Activated naive CD8-positive, alpha-beta T cell treated with anti-CD3 and anti-CD28 coated beads, Interleukin-2, amount 50 U/mL, for 24 hours (primary cell): ENCODE measurements at places on chromosomes 4 and X.

DNA sequence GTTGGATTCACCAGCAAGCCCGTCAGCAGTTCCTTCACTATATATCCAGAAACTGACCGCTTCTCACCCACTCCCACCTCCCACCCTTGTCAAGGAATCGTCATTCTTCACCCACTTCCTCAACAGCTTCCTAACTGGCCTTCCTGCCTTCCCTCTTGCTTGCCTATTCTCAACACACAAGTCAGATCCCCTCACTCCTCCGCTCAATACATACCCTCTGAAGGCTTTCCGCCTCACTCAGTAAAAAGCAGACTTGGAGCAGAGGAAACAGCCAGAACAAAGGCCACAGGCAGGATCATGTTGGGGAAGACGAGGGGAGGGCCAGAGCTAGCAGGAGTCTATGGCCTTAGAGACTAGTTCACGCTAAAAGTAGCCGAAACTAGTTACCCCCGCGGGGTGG lies 23.7 kb downstream of the RWDD4 start:
- no peak for DNase-seq

DNA sequence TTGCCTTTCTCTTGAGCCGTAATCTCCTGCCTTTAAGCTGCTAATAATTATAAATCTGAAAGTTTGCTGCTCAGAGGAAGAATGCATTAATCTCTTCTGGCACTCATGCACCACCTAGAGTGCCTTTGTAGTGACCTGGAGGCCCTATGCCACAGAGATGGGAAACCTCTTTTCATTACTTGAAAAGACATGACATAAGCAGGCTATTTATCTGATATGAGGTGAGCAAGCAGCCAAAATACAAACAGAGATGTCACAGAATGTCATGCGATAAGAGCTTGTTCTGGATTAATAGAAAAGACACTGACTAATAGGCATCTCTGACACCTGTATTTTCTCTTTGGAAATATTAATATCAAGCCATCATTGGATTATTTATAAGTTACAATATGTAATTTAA lies 42.3 kb downstream of the GABRB1 start:
- DNase-seq = no peak

GRCh38 chr4:127410644-127411043 lies 222.1 kb upstream of the INTU start:
- no peak for DNase-seq

- no peak for DNase-seq
Observed at GRCh38 chrX:68570598-68570997, 71.7 kb downstream of the YIPF6 start.

- DNase-seq = no peak
Observed at GRCh38 chr4:183554878-183555585, 50.2 kb downstream of the ING2 start.
